D341Med (cell line): ENCODE measurements at places on chromosomes 7 and 10.

DNA sequence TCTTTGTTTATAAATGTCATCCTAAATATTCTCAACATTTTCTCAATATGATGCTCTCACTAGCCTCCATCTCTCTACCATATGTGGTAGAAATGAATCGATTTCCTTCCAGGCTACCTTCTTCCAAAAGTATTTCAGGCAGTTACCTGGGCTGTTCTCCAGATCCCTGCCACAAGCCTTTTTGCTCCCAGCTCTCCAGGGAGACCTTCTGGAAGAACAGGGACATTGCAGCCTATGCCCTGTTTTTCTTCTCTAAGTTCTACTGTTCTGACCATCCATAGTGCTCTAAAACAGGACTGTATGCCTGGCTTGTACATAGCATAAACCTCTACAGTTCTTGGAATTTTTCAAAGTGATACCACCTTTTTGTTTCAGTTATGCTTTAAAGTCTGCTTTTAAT, 552.8 kb downstream of the ANKRD7 start:
- DNase-seq: no peak

- no peak for DNase-seq
Observed at GRCh38 chr7:115976651-115977050, 53.9 kb downstream of the TFEC start.

- DNase-seq: no peak
Observed at GRCh38 chr7:92849322-92849721, 12.9 kb upstream of the CDK6 start.

GRCh38 chr7:54783952-54784351, 24.9 kb upstream of the SEC61G start:
- DNase-seq: no peak

DNA sequence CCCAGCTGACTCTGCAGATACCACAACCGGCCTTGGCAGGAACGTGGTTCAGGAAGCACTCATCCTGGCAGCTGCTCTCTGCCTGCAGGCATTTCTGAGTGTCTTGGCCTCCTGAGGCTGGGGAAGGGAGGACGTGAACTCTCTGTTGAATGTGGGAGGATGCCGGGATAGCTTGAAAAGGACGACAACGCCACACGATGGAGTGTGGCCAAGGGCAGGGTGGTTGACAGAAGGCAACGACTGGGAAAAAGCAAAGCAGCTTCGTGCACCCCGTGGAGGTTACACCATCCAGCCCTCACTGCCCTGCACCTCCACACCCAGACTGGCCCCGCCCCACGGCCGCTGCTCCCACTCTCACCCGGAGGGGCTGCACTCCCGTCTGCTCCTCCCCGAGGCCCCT, 466.1 kb upstream of the FOXK1 start:
- no peak for DNase-seq

DNA sequence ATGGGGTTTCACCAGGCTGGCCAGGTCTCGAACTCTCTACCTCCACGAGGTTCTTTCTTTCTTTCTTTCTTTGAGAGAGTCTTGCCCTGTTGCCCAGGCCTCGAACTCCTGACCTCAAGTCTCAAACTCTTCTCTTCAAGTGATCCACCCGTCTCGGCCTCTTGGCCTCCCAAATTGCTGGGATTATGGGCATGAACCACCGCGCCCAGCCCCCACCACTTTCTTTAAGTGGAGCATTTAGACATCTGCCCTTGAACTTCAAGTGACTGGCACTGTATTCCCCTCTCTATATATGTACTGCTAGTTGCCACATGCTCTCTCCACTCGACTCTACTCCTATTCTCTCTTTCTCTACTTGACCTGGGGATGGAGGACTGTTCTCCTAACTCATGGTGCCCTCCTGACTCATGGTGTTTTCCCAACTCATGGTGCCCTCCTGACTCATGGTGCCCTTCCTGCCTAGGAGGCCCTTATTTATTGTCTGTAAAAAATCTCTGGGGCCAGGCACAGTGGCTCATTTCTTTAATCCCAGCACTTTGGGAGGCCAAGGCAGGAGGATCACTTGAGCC, 19.3 kb upstream of the ACHE start:
- no peak for DNase-seq

- DNase-seq: no peak
Observed at GRCh38 chr7:21603972-21604749, 61.3 kb downstream of the DNAH11 start.

- DNase-seq: no peak
Observed at GRCh38 chr10:24241536-24242040, 32.6 kb downstream of the KIAA1217 start.

- no peak for DNase-seq
Observed at GRCh38 chr7:134729895-134730294, 49.5 kb upstream of the CALD1 start.

DNA sequence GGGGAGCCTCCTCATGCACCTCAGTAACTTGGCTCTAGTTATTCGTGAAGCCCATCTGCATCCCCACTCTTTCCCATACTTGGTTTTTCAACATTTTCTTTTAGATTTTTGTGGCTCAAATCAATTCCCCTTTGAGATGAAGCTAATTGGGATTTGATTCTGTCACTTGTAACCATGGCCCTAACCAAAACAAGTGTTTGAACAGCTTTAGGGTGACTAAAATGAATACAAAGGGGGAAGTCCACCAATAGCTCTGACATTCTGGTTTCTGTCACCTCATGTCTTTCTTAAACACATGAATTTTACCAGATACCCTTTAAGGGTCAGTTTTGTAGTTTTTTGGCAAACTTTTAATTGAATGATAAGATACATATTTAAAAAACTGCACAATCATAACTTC, 87.0 kb downstream of the PCGF5 start:
- no peak for DNase-seq

DNA sequence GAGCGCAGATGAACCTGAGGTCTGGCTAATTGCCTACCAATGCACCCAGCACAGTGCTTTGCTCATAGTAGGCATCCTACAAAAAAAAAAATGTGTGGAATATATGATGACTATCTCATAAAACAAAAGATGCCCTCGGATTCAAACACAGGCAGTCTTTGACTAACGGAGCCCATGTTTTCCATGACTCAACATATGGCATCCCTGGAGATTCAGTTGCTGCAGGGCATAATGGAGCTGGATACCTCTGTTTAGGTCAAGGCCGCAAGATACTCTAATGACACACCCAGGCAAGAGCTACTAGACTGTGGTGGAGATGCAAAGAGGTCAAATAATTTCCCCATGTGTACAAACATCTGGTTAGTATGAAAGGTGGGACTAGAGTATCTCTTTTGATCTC, 16.3 kb downstream of the CUBN start:
- no peak for DNase-seq

DNA sequence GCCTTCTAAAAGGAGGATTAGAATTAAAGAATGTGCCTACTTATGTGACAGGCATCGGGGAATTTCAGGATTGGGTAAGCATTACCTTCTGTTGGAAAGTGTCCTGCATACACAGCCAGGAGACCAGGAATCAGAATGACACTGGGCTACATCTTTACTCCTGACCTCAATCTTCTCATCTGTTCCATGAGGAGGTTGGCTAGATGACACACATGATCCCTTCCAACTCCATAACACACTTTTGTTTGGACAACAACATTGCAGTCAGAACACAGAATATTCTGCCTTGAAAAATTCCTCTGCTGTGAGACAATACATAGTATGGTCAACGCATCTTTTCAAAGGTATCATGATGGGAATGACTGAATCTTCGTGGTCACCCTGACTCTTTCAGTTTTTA, 1281.2 kb upstream of the SORCS1 start:
- no peak for DNase-seq
